Gastrocnemius medialis (tissue), 4 donors: ENCODE measurements at places on chromosomes 6 and 20. TPM values are rescaled to one million over a fixed set of nuclear protein-coding genes. Genes with fewer than 3 reads are reported as not detected.

The OPN5 gene
- not detected for total RNA-seq

The TMEM170B gene
- 5.5 TPM for total RNA-seq

The TRIM31 gene
- not detected for total RNA-seq

The AIF1 gene
- 4.8 TPM for total RNA-seq

The GPR63 gene
- 0.10 TPM for total RNA-seq

The CRISP3 gene
- total RNA-seq: not detected

The JPH2 gene
- 86.6 TPM for total RNA-seq

The TRIM10 gene
- total RNA-seq: not detected

The GPX5 gene
- total RNA-seq: not detected

The PKIB gene
- 0.64 TPM for total RNA-seq

The KCNK16 gene
- not detected for total RNA-seq

The ACTL10 gene
- 0.22 TPM for total RNA-seq

The FNDC11 gene
- total RNA-seq: 0.13 TPM

The DAAM2 gene
- total RNA-seq: 59.6 TPM

The RIPK1 gene
- 9.0 TPM for total RNA-seq

The KIF3B gene
- 4.8 TPM for total RNA-seq

The ADTRP gene
- total RNA-seq: 0.31 TPM

The HTR1B gene
- total RNA-seq: not detected

The TINAG gene
- 0.78 TPM for total RNA-seq

The HTR1E gene
- total RNA-seq: not detected

The PSMB9 gene
- 11.3 TPM for total RNA-seq
